ENCODE measurements at places on chromosomes 12 and 14.
A peak's percentile ranks its signal among the peaks of the same experiment; 100 is the strongest.

- DNase-seq = no peak
These were observed 20.2 kb downstream of the CLIP1 start for GRCh38 chr12:122402264-122402663.

- peak; percentile 98 for DNase-seq
These were observed at the start of gene GPHN for GRCh38 chr14:66507722-66508546. TSS of gene GPHN (plus strand) at chr14:66508147.

DNA sequence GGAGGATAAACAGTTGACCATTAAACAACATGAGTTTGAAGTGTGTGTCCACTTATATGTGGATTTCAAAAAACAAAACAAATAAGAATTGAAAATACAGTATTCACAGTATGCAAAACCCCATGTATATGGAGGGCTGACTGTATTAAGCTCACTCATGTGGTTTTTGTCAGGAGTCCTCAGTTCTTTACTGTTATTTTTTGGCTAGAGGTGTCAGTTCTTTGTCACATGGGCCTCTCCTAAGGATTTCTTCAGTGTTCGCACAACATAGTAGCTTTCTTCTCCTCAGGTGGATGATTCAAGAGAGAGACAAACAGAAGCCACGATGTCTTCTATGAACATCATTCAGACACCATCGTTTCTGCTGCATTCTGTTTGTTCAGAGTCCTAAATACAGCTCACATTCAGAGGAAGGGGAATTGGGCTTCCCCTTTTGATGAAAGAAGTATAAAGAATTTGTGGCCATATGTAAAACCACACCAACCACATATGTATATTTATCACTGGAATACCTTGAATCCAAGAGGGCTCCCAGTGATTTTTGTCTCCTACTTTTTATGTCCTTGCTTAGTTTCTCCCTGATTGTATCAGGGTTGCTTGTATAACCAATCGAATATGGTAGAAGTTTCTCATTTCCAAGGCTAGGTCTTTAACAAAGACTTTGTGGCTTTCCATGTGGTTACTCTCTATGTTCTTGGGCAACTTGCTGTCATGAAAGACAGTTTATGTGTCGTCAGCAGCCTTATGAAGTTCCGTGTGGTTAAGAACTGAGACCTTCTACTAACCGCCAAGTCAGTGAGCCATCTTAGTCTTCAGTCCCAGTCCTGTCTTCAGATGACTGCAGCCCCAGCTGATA is 18.9 kb downstream of the MNAT1 start:
- DNase-seq = no peak

- no peak for DNase-seq
These were observed 83.2 kb downstream of the MYRFL start for GRCh38 chr12:69908203-69908602.

DNA sequence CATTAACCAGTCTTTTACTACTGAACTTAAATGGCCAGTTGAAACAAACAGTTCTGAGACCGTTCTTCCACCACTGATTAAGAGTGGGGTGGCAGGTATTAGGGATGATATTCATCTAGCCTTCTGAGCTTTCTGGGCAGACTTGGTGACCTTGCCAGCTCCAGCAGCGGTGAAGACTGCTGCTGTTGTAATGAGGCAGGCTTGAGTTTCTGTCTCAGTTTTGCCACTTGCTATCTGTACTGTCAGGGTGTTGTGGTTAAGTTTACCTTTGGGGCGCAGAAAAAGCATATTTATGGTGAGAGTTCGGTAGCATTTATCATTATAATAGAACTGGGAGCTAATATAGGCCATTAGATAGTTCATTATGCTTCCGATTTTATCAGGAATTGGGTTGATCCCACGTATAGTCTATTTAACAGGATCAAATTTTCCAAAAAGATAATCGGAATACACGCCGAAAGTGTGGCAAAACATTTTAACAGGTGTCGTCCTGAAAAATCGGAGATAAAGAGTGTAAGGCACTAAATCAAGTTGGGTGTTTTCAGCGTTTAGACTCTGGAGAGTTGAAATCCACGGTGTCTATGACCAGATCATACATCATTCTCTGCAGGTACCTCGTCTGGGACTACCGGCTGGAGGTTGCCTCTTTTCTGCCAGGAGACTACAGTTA is 688 bp upstream of the NECAP1 start:
- DNase-seq = peak; percentile 16

- no peak for DNase-seq
These were observed 288.6 kb upstream of the PWP1 start for GRCh38 chr12:107396991-107397390.

- DNase-seq = no peak
These were observed 187.9 kb downstream of the ETV6 start for GRCh38 chr12:11837216-11837934.

GRCh38 chr12:31578632-31579031 is 12.3 kb downstream of the DENND5B start:
- no peak for DNase-seq

- DNase-seq = peak; percentile 63
These were observed 525.2 kb upstream of the CCDC196 start for GRCh38 chr14:65961004-65961403.

DNA sequence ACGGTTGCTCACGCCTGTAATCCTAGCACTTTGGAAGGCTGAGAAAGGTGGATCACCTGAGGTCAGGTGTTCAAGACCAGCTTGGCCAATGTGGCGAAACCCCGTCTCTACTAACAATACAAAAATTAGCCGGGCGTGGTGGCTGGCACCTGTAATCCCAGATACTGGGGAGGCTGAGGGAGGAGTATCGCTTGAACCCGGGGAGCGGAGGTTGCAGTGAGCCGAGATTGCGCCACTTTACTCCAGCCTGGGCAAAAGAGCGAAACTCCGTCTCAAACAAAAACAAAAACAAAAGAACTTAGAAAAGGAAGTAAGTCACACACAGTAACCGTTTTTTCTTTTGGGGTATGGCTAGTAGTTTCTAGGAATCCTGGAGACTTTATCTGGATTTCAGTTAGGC is 1.7 kb upstream of the PALS1 start:
- DNase-seq = no peak

DNA sequence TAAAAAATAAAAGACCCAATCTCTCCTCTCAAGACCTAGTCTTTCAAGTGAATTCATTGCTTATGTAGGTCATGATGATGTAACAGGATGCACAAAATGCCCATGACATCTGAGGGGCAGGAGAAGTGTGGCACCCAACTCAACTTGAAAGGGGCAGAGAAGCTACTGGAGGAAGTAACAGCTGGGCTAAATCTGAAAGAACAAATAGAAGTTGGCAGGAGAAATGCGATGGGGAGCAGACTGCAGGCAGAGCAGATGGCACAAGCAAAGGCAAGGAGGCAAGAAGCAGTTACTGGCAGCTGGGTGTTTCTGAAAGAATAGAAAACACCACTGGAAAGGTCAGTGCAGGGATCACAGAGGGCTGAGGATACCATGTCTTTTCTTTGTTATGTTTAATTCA is 14.6 kb downstream of the SLC38A4 start:
- DNase-seq = peak; percentile 31

DNA sequence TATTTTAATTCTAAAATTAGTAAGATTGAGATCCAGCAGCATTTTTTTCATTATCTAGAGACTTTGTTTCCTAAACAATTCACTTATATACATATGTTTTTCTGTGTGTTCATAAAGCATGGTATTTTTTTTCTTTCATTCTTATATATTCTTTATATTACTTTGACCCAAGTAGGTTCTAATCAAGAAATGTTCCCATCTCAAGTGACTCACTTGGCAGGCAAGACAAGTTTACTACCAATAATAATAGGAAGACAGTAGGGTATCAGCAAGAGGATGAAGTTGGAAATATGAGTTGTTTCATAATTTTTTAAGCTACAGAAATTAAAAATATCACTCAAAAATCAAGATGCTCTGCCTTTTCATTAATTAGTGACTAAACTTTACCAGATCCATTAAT is 613.4 kb upstream of the ATP2B1 start:
- DNase-seq = no peak

DNA sequence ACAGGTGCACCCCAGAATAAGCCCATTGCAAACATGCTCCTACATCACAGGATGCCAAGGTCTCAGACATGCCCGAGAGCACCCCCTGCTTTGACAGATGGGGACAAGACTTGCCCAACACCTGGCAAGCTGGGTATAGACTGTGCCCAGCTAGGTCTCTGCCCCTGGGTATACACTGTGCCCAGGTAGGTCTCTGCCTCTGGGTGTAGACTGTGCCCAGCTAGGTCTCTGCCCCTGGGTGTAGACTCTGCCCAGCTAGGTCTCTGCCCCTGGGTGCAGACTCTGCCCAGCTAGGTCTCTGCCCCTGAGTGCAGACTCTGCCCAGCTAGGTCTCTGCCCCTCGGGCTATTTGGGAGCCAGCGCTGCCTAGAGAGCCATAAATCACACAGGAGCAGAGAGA is 85.9 kb downstream of the CCDC88C start:
- DNase-seq = no peak

- no peak for DNase-seq
These were observed 78.7 kb downstream of the PRORP start for GRCh38 chr14:35201066-35201465.

DNA sequence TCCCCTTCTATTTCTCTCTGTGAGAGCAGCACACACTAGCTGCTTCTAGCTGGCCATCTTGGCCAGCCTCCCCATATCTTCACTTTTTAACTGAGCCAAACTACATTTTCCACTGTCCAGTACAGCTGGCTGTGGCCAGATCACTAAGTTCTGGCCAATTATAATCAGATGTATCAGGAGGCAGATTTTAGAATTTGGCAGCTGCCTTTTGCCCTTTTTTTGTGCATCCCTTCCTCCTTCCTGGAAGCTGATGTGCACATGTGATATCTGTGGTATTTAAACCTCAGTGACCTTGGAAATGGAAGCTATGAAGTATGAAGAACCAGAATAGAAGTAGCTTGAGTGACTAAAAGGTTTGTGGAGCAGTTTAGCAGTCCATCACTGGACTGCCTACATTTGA is 49.8 kb upstream of the ANO6 start:
- DNase-seq = no peak

DNA sequence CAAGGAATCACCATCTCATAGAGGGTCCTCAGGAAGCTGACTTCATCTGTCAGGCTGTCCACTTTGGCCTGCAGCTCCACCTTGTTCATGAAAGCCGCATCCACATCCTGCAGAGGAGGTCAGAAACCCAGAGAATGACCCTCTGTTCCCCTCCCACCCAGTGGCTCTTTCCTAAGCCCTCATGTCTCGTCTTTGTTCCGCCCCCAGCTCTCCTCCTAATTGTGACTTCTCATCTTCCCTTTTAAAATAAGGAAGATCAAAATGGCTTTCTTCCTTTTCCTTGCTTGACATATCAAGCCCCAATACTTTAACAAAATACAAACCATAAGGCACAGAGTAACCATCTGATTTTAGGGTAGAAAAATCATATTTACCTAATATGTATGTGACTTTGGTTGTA is 4.4 kb downstream of the KRT76 start:
- no peak for DNase-seq

GRCh38 chr14:85587151-85587711 is 57.3 kb downstream of the FLRT2 start:
- no peak for DNase-seq

- peak; percentile 66 for DNase-seq
These were observed 146.3 kb downstream of the CAND1 start for GRCh38 chr12:67415473-67415872.

- DNase-seq = no peak
These were observed 17.5 kb downstream of the IQSEC3 start for GRCh38 chr12:84056-84455.

GRCh38 chr12:105330931-105331804 is 677 bp downstream of the C12orf75 start:
- DNase-seq = peak; percentile 47

GRCh38 chr12:102824218-102824835 is 92.7 kb downstream of the PAH start:
- no peak for DNase-seq

DNA sequence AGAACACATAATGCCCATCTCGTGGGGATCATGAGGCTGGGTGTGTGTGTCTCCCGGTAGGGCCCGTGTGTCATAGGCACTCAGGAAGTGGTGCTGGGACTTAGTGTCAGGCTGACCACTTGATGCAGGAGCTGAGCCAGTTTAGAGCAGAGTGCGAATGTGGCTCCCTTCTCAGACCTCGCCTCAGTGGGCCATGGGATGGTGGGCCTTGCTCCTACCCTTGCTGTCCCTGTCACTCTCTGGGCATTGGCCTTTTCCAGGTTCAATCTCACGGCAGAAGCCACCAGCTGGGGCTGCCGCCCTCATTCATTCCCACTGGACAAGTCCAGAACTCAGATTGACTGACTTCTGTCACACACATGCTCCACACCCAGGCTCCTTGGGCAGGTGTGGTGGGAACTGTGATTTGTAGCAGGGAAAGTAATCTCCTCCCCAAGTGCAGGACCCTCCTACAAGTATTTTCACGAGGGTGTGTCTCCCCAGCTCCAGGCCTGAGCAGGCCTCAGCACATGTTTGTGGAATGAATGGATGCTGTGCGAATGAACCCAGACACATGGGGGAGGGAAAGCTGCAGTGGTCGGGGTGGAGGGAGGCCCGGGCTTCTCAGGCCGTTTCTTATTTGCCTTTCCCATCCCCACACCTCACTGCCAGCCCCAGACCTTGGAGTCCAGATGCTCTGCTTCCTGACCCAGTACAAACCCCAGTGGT is 54.9 kb downstream of the BEGAIN start:
- no peak for DNase-seq

GRCh38 chr12:75414671-75415070 is 23.8 kb downstream of the GLIPR1L2 start:
- DNase-seq = no peak
